Lung (tissue), 17 donors: ENCODE measurements at places on chromosomes 2 and 18. TPM values are rescaled to one million over a fixed set of nuclear protein-coding genes. Genes with fewer than 3 reads are reported as not detected.

GRCh38 chr2:43127208-43127940 is 99.0 kb downstream of the ZFP36L2 start:
- peak; percentile 37 for DNase-seq

DNA sequence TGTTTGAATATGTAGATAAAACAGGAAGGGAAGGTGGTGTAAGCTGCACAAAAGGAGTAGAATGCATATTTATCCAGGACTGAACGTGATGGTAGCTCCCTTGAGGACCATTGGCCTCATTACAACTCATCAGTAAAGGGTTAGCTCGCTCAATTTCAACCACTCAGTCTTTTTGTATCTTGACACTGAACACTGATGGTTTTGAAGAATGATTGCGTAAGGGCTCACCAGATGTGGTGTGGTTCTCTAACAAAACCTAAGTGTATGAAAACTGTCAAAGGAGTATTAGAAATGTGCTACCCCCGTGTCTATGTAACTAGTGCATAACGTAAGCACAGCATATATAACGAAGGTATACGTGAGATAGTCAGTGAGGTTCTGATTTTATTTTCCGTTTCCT is 272.4 kb upstream of the THSD7B start:
- DNase-seq: no peak

C2orf15 gene
- polyA plus RNA-seq: 2.7 TPM

DNA sequence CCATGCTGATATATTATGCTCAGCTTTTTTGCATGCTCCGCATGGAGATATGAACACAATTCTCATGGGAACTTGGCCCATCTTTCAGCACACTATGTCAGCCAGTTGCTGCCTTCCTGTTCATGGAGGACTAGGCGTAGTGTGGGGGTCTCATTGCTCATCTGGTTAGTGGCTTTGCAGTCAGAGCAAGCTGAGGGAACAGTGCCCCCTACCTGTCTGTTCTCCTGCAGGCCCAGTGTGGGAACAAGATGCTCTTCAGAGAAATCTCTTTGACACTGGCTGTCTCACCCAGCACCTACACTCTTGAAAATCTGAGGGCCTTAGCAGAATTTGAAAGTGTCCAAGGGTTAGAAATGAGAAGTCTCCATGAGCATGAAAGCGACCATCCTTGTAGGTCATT is 47.1 kb downstream of the SPTBN1 start:
- DNase-seq: peak; percentile 66
